ENCODE measurements at places on chromosomes 2 and 18.

DNA sequence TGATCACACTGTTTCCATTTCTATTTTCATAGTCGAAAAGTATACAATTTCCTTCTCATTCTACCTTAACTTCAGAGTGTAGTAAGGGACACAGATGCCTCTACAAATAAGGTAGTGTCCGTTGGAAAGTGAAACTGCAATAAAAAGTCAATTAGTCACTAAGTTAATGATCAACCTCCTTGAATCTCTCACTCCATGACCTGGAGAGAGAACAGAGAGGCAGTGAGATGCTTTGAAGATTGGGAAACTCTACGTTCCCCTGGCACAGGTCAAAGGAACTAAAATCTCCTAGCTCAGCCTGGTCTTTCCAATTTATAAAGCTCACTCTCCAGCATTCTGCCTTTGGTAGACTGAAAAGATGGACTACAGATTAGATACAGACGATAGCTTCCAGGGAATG is 153.8 kb upstream of the ACAA2 start:
- no peak for DNase-seq

DNA sequence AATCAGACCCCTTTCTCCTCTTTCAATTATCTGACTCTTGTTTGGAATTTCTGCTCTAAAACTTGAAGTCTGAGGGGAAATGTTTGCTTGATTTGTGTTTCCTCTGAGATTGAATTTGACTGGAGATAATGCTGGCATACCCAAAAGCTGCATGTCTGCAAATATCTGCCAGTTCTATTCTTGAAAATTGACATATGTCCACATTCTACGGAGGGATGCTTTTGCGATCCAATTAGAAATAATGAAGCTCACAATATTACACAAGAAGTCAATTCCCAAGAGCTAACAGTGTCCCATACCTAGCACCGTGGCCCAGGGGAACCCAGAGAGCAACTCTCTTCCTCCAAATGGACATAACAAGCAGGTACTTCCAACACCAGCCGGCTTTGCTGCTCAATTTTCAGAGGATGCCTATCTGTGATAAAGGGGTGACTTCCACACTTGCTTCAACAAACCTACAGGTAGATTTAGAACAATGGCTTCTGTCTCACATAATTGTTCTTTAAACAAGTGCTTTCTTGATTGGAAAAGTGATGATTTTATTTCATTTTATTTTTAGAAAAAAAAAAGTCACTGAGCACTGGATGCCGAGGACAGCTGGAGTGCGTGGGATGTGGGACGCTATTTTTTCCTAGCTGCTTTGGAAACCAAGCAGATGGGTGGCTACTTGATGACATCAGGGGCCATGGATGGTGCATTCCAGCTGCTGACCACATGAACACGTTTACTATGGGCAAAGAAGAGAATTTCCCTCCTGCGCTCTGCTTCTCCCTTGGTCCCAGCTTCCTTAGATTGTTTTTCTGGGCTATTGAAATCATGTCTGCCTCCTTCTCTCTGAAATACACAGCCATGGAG is 488.9 kb downstream of the RNF144A start:
- no peak for DNase-seq

GRCh38 chr18:47381975-47382570 is 130.6 kb upstream of the SKOR2 start:
- DNase-seq, result no peak

- no peak for DNase-seq
Observed at GRCh38 chr2:88503771-88504170, 51.3 kb upstream of the FOXI3 start.

DNA sequence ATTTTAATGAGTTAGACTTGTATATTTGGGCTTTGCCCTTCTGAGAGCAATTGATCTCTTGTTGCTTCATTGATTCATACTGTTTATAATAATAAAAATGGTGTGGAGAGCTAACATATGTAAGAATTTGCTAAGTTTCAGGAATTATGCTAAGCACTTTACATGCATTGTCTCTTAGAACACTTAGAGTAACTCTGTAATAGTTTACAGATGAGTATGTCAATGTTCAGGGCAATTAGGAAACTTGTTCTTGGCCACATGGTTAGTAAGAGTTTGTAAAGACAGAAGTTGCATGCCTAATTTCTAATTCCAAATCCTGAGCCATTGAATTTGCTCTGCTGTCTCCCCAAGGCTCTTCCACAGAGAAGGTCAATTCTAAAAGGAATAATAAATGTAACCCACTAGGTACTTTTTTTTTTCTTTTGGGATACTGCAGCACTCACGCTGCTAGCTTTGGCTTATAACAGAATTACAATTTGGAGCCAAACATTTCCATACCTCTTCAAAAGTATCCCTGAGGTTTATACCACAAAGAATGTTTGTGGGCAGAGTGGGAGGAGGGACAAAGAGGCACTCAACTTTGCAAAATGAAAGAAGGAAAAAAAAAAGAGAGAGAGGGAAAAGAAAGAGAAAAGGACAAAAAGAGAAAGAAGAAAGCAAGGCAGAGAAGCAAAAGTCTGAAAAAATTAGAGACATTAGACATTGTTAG is 232.4 kb downstream of the CALCRL start:
- DNase-seq, result no peak
